Stimulated activated naive B cell treated with anti-CD40 and anti-IgM and Interleukin-4, amounts not matched to agents 10 μg/mL and 1 μg/mL and 100 μg/mL, for 72 hours (primary cell): ENCODE measurements at places on chromosomes 5 and 9.
A peak's percentile ranks its signal among the peaks of the same experiment; 100 is the strongest.

GRCh38 chr9:109401169-109401989 is 80.5 kb upstream of the EPB41L4B start:
- peak; percentile 67 for DNase-seq
- H3K36me3 ChIP-seq = no peaks in the 10 kb centered on the region
- peak overlapping the region; percentile 59 for H3K27ac ChIP-seq
- H3K4me1 ChIP-seq = peaks cover 25% of the 10 kb centered on the region
- no peak overlapping the region for H3K4me3 ChIP-seq
- peaks cover 54% of the 10 kb centered on the region for H3K27me3 ChIP-seq

DNA sequence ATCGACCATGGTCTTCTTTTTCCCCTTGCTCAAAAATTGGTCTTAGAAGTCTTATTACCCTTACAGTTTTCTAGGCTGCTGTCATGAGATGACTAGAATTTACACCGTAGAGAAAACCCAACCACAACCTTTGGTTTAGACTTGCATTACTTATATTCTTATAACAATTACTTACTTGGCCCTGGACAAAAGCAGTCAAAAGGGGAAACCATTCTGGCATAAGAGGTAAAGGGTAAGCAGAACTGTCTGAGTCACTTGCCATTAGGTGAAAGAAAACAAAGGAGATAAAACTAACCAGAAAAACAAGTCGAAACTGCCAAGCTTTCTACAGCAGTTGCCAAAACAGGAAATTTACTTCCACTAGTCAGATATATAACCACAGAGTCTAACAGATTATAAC is 17.9 kb downstream of the TMEM245 start:
- peak; percentile 21 for DNase-seq
- H3K4me3 ChIP-seq = peak overlapping the region; percentile 7
- H3K36me3 ChIP-seq = peaks cover 34% of the 10 kb centered on the region
- H3K4me1 ChIP-seq = peaks cover 44% of the 10 kb centered on the region
- H3K27me3 ChIP-seq = no peaks in the 10 kb centered on the region

DNA sequence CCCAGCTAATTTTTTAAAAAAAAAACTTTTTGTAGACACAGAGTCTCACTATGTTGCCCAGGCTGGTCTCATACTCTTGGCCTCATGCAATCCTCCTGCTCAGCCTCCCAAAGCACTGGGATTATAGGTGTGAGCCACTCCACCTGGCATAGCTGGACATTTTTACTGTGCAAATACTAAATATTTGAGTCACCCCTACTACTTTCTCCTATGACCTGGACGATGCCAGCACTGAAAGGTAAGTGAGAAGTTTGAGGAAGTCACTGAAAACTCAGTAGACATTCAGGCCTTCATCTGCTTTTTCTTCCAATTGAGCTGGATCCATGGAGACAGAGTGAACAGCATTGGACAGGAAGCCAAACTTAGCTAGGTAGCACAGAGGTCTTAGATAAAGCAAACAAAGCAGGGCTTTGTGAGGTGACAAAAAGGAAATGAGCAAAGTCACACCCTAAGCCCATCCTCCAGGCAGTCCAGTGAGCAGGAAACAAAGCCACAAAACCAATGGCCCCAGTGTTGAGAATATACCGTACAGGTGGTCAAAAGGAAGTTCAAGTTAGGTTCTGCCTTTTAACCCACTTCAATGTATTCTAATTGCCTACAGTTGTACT is 192.6 kb upstream of the RASA1 start:
- no peak for DNase-seq
- H3K4me1 ChIP-seq = peaks cover 25% of the 10 kb centered on the region
- H3K36me3 ChIP-seq = no peaks in the 10 kb centered on the region
- peak overlapping the region; percentile 96 for H3K27ac ChIP-seq
- H3K27me3 ChIP-seq = no peaks in the 10 kb centered on the region
- H3K4me3 ChIP-seq = no peak overlapping the region

DNA sequence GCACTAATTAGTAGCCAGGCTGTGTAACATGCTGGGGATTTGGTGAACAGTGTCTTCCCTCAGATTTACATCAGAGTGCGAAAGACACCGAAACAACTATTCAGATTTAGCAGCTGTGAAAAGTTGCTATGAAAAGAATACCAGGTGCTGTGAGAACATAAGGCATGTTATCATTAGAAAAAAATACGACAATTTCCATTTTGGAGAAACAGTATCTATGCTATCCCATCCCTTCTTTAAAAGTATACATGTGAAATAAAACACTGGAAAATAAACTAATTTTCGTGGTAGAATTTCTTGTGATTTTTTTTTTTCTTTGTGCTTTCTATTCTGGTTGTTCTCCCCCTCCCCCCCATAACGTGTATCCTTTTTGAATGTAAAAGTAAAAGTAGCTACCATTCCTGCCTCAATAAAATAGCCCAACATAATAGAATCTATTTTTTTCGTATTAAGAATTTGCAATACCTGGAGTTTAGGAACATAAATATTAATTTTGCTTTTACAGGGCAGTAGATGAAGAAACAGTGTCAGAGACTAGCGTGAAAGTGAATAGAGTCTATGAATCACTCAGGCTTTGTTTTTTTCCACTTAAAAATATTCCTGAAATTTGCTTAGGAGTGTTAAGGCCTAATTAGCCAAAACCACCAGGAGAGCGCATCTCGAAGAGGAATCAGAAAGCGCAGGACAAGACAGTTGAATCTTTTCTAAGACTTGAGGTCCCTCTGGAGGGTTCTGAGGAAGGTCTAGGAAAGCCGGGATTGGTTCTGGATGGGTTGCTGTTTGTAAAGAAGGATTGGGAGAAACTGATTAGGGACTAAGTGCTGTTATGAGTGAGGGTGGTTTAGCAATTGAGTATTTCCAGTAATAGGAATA is 813 bp upstream of the SLU7 start:
- H3K4me3 ChIP-seq = peak overlapping the region; percentile 100
- H3K36me3 ChIP-seq = peaks cover 10% of the 10 kb centered on the region
- H3K27me3 ChIP-seq = no peaks in the 10 kb centered on the region
- H3K27ac ChIP-seq = peak overlapping the region; percentile 94

DNA sequence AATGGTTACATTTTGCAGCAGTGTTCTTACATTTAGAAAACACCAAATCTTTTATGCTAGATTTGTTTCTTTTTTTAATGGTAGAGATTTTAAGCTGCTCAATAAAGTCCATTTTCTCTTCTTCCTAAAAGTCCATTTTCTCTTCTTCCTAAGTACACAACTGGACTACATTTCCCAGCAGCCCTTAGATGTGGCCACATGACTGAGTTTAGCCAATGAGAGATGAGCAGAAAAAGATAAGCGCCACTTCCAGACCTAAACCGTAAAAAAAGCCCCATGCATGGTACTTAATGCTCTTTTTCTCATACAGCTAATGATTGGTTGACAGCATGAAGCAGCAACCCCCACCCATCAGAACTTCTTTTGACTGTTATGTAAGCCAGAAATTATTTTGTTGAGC is 206.7 kb downstream of the FAM114A2 start:
- H3K36me3 ChIP-seq = no peaks in the 10 kb centered on the region
- H3K4me3 ChIP-seq = no peak overlapping the region
- DNase-seq = no peak
- no peaks in the 10 kb centered on the region for H3K4me1 ChIP-seq
- H3K27me3 ChIP-seq = no peaks in the 10 kb centered on the region
- no peak overlapping the region for H3K27ac ChIP-seq

- no peaks in the 10 kb centered on the region for H3K36me3 ChIP-seq
- no peak overlapping the region for H3K4me3 ChIP-seq
- peaks cover 7% of the 10 kb centered on the region for H3K27me3 ChIP-seq
- no peak for DNase-seq
- H3K27ac ChIP-seq = no peak overlapping the region
Observed at GRCh38 chr9:85339338-85339737, 402.4 kb downstream of the AGTPBP1 start.

GRCh38 chr9:115165233-115165632 is 47.3 kb upstream of the TNC start:
- peaks cover 18% of the 10 kb centered on the region for H3K27me3 ChIP-seq
- H3K4me3 ChIP-seq = no peak overlapping the region
- no peaks in the 10 kb centered on the region for H3K4me1 ChIP-seq
- H3K36me3 ChIP-seq = no peaks in the 10 kb centered on the region
- no peak overlapping the region for H3K27ac ChIP-seq

- H3K4me3 ChIP-seq = no peak overlapping the region
- no peak for DNase-seq
- peaks cover 10% of the 10 kb centered on the region for H3K4me1 ChIP-seq
- H3K36me3 ChIP-seq = peaks cover 7% of the 10 kb centered on the region
Observed at GRCh38 chr5:123785162-123786071, 273.4 kb downstream of the CSNK1G3 start.

DNA sequence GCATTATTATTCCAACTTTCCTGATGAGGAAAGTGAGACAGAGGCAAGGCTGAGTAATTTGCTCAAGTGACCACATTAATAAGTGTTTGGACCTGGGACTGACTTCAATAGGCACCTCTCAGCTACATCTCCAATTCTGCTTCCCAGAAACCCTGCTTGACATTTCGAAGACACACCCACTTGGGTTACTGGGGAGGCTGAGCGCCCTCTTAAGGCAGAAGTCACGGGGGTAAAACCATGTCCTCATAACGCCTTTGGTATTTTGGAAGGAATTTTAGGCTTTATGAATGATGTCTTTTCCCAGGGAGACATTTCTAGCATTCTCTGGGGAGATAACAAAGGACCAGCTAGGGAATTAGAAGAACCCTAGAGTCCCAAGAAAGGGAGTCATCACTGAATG is 53.3 kb downstream of the TRPC7 start:
- no peaks in the 10 kb centered on the region for H3K27me3 ChIP-seq
- no peak overlapping the region for H3K27ac ChIP-seq

DNA sequence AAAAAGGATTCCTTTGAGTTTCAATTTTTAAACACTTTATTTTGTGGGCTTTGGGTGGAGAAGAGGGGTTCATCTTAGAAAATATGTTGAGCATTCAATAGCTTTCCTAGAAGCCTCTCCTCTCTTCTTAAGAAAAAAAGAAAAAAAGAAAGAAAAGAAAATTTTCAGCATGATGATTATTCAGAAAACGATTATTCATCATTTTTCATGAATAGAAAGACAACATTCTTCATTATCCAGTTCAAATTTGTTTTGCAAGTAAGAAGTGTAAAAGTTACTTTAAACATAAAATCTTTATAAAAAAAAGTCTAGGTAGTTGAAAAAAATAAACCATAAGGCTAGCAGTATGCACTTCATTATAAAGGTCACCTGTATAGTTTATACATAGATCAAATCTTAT is 636.5 kb downstream of the IRX1 start:
- H3K27ac ChIP-seq = no peak overlapping the region
- DNase-seq = no peak
- no peaks in the 10 kb centered on the region for H3K4me1 ChIP-seq
- H3K36me3 ChIP-seq = no peaks in the 10 kb centered on the region
- H3K4me3 ChIP-seq = no peak overlapping the region

DNA sequence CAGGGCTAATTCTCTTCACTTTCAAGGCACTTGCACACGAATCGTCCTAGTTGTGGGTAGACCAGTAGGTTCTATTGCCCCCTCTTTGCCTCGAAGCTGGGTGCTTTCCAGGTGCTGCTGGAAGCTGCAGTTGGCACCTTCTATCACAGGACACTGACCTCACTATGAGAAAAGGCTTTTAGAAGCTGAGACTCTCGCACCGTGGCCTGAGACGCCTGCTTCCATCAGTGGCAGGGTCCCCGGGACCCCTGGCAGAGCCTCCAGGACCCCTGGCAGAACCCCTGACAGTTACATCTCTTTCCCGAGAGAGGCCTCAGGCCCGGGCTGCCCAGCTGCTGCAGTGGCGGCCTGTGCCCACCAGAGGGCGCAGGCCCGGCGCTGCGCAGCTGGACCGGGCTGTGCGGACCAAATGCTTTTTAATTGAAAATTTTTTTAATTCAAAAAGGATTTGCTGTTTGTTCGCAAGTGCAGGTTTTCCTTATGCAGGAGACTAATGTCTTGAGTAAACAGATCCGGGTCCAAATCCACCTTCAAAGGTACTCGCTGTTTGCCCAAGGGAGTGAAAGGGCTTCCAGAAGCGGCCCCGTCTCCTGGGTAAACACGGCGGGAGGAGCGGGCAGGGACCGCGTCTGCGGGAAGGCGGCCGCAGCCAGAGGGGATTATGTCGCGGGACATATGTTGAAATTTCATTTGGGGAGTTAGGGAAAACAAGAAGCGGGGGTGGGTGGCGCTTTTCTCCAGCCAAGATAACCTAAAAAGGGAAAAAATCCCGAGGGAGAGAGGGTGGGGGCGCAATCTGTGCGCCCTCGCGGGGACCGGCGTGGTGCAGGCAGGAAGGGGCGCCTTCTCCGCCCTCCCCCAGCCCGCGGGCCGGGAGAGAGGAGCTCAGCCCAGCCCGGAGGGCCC is 114.5 kb upstream of the LMX1B start:
- H3K4me1 ChIP-seq = peaks cover 30% of the 10 kb centered on the region
- H3K4me3 ChIP-seq = peak overlapping the region; percentile 80
- no peak overlapping the region for H3K27ac ChIP-seq

GRCh38 chr9:101495810-101496209 is 37.8 kb upstream of the RNF20 start:
- H3K4me1 ChIP-seq = no peaks in the 10 kb centered on the region
- H3K27me3 ChIP-seq = peaks cover 26% of the 10 kb centered on the region
- H3K27ac ChIP-seq = no peak overlapping the region

- peak overlapping the region; percentile 5 for H3K27ac ChIP-seq
- peaks cover 8% of the 10 kb centered on the region for H3K4me1 ChIP-seq
- H3K4me3 ChIP-seq = no peak overlapping the region
- DNase-seq = no peak
- no peaks in the 10 kb centered on the region for H3K27me3 ChIP-seq
Observed at GRCh38 chr9:135857371-135857786, 50.0 kb downstream of the CAMSAP1 start.

DNA sequence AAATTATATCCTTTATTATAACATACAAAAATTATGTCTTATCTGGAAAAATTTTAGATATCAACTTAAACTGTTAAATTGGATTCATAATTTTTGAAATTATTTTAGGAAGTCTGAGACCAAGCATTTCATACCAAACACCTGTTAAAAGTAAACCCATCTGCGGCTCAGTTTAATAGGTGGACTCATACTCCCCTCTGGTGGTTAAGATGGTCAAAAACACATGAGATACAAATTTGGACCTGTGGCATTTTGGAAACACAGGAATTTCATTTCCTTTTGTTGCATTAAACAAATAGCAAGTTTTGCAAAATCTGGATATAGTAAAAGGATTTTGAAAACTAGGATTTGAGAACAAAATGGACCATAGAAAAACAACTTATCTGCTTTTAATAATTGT is 53.7 kb downstream of the RGMB start:
- no peaks in the 10 kb centered on the region for H3K4me1 ChIP-seq
- no peak overlapping the region for H3K27ac ChIP-seq
- DNase-seq = no peak
- H3K27me3 ChIP-seq = no peaks in the 10 kb centered on the region

GRCh38 chr9:86485359-86485758 is 131.1 kb upstream of the TUT7 start:
- H3K36me3 ChIP-seq = no peaks in the 10 kb centered on the region
- DNase-seq = no peak
- no peaks in the 10 kb centered on the region for H3K4me1 ChIP-seq
- no peak overlapping the region for H3K27ac ChIP-seq
- H3K4me3 ChIP-seq = no peak overlapping the region

DNA sequence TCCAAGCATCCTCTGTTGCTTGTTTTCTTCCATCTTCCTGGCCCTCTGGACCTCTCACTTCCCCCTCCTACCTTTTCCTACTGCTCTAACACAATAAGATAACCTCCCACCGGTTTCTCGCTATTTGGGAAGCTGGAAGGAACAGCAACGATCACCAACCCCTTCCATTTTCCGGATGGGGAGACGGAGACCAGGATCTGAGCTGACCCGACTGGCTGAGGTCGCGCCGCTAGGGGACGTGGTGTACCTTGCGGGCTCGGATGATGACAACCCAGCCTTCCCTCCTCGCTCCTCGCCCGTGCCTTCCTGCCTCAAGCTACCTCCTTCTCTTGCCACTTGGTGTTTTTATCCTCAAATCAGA is 1.9 kb downstream of the LPAR1 start:
- H3K27ac ChIP-seq = no peak overlapping the region
- H3K36me3 ChIP-seq = no peaks in the 10 kb centered on the region
- H3K4me3 ChIP-seq = no peak overlapping the region
- no peak for DNase-seq
